ENCODE measurements at places on chromosomes 2 and 18.

DNA sequence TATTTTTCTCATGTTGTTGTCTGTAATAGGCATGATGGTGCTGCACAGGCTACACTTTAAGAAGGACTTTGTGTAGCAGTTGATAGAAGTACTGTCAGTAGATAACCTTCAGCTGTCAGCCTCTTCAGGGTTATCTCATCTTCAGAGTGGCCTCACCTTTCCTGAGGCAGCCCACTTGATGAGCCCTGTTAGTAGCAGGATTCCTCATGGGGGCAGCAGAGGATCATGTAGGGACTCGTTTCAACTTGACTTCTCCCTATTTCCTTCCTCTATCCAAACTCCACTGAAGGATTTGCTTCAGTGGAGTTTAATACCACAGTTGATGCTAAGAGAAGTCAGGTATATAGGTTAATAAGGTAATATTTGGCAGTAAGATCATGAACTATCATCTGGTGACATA lies 530.3 kb upstream of the FSIP2 start:
- DNase-seq: no peak

- DNase-seq: no peak
These were observed 354.1 kb downstream of the TXNL1 start for GRCh38 chr18:56284319-56284718.

- DNase-seq: no peak
These were observed 81.7 kb downstream of the ACSL3 start for GRCh38 chr2:222942561-222942960.

DNA sequence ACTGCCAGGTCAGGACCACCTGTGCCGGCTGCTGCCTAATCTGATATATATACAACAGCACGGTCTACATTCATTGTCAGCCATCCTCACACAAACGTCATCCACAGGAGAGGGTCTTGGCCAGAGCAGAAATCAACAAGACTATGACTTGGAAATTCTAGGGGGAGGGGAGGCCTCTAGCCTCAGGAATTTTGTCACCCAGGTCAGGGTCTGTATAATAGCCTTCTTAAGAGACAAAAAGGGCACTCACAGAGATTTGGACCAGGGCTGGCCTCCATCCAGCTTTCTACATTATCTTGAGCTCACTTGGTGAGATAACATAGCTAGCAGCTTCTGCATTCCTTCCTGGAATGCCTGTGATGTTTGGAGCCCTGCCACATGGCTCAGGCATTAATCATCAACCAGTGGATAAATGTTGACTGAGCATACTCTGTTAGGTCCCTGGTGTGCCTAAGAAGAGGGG lies 50.4 kb upstream of the CTIF start:
- no peak for DNase-seq

GRCh38 chr2:48235076-48235475 lies 294.9 kb upstream of the STON1 start:
- DNase-seq: no peak

DNA sequence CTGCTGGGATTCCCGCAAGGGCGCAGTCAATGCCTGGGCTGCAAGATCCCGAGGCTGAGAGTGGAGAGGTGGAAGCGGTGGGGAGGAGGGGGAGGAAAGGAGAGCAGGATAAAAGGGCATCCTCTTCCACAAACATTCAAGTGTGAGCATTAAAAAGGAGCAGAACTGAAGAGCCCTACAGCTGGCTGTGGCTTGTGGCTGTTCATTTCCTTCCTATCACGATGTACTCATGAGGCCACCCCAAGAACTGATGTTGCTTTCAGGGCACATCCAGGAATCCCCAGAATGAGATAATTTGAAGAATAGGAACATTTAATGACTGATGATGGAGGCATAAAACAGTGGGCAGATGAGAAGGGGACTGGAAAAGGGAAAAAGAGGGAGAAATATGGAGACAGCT lies 230.8 kb upstream of the SMIM21 start:
- DNase-seq: no peak

DNA sequence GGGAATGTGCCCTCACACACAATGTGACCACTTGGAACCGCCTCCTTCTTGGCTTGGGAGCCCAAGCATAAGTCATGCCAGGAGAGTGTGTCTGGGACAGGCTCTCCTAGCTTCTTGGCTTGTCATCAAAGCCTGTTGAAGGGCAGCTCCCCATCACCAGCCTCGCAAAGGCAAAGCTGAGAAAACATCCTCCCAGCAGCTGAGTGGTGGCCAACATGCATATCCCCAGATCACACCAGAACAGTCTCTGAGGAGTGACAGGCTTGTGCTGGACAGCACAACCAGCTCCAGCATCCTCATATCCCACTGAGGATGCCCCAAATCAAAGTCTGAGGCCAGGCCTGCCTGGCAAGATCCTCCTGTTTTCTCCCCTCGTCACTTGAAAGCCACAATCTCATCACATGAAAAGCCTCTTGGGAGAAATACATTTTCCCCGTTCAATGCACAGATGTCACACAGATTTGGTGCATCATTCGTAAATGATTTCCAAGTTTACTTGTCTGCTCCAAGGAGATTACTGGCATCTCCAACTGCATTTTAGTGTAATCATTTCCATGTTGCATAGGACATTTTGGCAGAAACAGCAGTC lies 269.3 kb downstream of the TTC32 start:
- no peak for DNase-seq

GRCh38 chr2:74146929-74147726 lies 584 bp downstream of the BOLA3 start:
- peak; percentile 63 for DNase-seq

- DNase-seq: no peak
These were observed 950.6 kb downstream of the DCDC2C start for GRCh38 chr2:4653991-4654390.

DNA sequence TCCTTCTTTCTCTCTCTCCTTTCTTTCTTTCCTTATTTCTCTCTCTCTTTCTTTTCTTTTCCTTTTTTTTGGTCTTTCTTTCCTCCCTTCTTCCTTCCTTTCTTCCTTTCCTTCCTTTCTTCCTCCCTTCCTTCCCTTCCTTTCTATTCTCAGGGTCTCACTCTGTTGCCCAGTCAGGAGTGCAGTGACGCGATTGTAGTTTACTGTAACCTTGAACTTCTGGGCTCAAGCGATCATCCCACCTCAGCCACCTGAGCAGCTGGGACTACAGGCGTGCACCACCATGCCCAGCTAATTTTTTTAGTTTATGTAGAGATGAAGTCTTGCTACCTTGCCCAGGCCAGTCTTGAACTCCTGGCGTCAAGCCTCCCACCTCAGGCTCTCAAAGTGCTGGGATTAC lies 83.8 kb upstream of the PPM1B start:
- DNase-seq: no peak

DNA sequence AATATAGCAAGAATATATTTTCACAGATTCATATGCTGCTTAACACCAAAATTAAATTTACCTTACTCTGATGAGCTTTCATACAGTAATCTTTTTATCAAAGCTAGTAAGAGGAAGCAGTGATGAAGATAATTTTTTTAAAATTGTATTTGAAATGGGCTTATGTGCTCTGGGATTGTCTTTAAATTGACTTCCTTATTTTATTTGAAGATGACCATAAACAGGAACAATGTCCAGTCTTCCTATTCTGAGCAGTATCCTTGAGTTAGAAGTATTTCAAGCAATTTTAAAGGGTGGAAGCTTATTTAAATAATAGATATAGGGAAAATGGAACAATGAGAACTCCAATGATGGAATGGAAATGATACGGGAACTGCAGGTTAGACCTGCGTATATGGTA lies 211.6 kb downstream of the MCFD2 start:
- DNase-seq: no peak

GRCh38 chr2:41413813-41414485 lies 633.9 kb upstream of the PKDCC start:
- no peak for DNase-seq

DNA sequence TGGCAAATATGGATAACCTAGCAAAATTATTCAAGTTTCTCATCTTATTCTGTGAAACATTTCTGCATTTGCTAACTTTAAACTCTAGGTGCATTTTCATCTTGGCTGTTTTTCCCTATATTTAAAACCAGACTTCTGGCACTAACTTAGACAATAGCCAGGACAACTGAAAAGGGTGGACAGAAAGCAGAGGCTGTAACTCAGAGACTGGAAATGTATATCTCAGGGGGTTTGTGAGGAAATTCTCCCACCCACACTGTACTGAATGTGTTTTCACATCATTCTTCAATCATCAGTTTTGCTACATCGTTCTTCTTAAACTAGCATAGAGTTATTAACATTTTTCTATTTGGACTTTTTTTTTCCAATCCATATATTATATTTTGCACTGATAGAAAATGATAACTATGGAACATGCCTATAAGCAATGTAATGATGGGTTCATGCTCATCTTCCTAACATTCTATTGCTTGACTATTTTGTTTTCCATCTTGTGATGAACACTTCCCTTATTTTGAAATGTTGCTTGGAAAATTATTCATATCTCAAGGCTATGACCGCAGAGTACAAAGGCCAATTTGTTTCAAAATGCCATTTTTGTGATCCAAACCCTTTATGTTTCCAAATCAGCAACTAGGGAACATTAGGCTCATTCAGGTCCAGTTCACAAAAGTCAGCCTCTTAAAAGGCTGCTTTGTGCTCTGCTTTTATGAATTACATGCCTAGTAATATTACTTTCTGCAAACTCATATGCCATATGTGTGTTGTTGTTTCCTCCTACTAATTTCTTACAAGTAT lies 125.8 kb upstream of the CDH19 start:
- no peak for DNase-seq

- no peak for DNase-seq
These were observed 168.8 kb downstream of the PHLPP1 start for GRCh38 chr18:62883937-62884735.

- DNase-seq: no peak
These were observed 150.1 kb upstream of the LRRTM1 start for GRCh38 chr2:80454628-80455027.

GRCh38 chr2:38128653-38129052 lies 52.7 kb upstream of the CYP1B1 start:
- DNase-seq: peak; percentile 64

GRCh38 chr2:220842901-220843665 lies 729.0 kb downstream of the EPHA4 start:
- DNase-seq: no peak
